ENCODE measurements at places on chromosomes 1 and 21. TPM values are rescaled to one million over a fixed set of nuclear protein-coding genes. Genes with fewer than 3 reads are reported as not detected.

GRCh38 chr21:31558189-31558961 lies 101.1 kb upstream of the SOD1 start:
- no peak for DNase-seq

DNA sequence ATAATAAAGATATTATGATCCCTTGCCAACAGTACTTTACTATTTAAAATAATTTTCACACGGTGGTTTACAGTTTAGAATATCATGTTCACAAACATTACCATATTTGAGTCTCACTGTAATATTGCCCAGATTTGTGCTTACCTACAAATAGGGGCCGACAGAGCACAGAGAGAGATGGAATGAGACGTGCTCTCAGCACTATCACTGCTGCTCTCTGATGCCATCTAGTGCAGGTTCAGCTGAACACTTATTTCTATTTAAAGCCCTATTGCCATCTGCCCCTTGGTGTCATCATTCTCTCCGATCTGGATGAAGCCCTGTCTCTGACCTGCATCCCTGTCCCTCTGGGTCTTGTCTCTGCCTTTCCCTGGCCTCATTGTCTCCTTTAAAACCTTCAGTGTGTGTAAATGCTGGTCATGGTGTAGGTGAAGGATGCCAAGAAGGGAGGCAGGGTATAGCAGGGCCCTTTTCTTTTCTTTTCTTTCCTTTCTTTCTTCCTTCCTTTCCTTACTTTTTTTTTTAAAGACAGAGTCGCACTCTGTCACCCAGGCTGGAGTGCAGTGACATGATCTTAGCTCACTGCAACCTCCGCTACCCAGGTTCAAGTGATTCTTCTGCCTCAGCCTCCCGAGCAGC lies 6.9 kb upstream of the GPATCH4 start:
- peak; percentile 74 for DNase-seq

DNA sequence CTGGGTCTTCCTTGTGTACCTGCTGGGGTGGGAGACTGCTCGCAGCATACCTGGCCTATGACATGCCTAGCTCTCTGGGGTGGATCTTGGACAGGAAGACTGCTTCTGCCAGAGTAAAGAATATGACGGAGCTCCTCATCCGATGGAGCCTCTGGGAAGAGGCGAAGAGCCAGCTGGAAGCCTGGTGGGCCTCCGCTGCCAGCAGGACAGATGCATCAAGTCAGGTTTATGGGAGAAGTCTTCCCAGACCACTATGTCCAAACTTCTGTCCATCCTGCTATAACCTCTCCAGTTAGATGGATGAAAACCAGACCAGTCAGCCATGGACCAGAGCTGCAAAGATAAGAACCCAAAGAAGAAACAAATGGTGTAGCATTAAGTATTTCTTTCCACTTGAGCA lies 27.7 kb upstream of the NGF start:
- DNase-seq = no peak

GRCh38 chr1:46653405-46653958 lies 14.7 kb downstream of the ATPAF1 start:
- DNase-seq = no peak

- no peak for DNase-seq
Observed at GRCh38 chr1:200427744-200428143, 17.9 kb upstream of the ZNF281 start.

DNA sequence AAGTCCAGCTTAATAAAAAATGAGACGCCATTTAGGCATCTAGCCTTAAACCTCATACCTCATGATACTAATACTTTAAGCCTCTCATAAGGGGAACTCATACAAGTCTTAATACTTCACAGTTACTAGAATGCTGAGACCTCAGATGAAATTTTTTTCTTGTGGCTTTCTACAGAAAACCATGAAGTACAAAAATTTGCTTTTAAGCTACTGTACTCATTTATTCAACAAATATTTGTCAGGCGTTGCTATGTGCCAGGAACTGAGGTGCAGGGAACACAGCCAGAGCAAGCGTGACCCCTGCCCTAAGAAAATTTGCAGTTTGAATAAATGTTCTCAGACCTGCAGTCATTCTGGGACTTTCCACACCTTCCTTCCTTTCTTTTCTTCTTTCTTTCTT lies 150.6 kb downstream of the MRPL39 start:
- DNase-seq = no peak

DNA sequence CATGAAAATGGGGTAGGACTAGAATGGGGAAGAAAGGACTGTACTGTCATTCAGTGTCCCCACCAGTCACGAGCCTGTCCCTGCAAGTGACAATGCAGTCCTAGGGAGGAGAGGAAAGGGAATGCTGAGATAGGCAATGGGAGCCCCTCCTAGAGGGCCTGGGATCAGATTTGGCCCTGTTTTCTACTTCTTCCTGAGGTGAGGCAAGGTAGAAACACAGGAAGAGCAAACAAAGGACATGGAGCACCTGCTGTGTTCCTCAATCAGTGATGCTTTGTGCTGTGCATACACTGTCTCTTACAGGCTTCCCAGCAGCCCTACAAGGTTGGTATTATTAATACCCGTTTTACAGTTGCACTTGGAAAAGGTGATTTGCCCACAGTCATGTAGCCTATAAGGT lies 6.1 kb downstream of the FABP3 start:
- no peak for DNase-seq

- DNase-seq = no peak
Observed at GRCh38 chr1:219478811-219479210, 134.1 kb downstream of the ZC3H11B start.

DNA sequence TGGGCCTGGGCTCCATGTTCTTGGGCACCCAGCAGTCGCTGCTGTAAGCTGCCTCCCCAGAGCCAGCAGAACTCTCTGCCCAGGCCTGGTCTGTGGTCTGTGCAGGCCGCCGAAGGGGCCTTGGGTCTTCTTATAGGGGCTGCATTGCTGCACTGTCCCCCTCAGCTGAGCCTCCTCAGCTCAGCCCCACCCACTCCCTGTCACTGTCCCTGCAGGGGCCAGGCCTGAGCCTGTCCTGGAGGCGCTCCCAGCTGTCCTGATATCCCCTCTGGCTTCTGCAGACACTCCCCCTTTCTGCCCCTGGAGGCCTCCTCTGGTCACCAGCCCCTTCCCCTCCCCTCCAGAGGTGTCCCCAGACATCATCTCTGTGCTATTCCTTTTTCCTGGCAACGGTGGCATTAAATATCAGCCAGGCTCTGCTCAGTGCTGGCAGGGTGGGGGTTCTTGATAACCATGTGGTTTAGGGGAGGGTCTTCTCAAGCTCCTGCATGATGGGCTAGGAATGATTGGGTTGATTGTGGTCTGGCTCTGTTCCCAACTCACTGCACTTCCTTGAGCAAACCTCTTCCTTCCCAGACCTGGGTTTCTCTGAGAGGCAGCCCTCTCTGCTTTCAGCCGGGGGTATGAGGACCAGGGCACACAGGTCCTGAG lies 3.7 kb upstream of the FOXO6 start:
- no peak for DNase-seq

DNA sequence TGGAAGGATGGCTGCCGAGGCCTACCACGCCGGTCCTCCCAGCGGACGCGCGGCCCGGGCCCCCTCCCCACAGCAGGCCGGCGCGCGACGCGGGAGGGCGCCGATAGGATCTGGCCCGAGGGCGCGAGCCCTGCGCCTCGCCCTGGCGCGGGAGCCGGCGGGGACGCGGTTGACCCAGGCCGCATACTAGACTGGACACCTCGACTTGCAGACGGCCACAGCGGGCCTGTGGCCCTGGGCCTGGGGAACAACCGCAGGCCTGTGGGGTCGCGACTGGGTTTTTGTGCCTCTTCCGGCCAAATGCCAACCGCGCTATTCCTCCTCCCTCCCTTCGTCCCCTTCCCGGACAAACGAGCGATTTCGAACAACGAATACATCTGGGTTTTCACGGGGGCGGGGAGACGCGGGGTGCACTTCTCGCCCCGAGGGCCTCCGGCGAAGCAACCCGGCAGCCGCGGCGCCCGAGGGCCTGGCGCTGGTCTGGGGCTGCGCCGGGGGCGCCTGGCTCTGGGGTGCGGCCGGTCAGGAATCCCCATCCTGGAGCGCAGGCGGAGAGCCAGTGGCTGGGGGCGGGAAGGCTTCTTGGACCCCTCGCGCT lies 2.4 kb downstream of the NHLH2 start:
- no peak for DNase-seq

DNA sequence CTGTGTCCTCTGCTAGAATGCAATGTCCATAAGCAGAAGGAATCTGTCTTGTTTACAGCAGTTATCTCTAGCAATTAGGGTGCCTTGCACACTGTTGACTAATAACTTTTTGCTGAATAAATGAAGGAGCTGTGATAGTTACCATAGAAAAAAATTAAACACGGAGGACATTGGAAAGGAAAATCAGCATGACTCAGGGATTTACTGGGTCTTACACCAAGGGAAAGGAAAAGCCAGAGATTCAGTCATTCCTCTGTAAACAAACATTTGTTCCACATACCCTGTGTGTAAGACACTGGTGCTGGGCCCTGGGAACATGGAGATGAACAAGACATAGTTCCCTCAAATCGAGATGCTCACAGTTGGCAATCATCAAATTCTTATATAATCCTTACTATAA lies 183.3 kb downstream of the PTGER3 start:
- no peak for DNase-seq

DNA sequence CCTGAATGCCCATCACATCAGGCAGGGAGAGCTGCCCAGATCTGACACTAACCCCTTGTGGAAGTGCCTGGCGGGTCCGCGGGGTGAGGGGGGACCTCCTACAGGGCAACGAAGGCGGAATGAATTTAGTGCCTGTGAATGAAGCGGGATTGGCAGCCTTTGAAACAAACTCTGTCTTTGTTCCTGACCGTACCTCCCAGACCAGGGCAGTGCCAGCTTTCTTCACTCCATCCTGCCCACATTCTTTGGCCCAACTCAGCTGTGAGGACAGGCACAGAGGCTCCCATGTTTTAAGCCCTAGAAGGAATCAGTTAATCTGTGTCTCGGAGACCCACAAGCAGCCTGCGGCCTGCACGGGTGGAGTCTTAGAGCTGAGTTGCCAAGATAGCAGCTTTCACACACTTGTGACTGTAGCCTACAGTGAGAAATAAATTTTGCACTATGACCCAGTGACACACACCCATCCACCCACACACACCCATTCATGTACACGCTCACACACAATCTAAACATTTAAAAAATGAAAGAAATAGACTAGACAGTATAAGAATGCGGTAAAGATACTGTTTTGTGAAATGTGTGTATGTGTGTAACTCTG lies 60.1 kb upstream of the USP24 start:
- no peak for DNase-seq

LYPD8 gene
- 0.17 TPM for polyA plus RNA-seq

ALG14 gene
- polyA plus RNA-seq = 5.5 TPM

RNF207 gene
- polyA plus RNA-seq = not detected

MSH4 gene
- polyA plus RNA-seq = not detected

RHCE gene
- not detected for polyA plus RNA-seq

KIF26B gene
- 0.01 TPM for polyA plus RNA-seq

CD1E gene
- polyA plus RNA-seq = 3.0 TPM

FTCD gene
- not detected for polyA plus RNA-seq
